ENCODE measurements at places on chromosomes 6 and 20.
A peak's percentile ranks its signal among the peaks of the same experiment; 100 is the strongest.

DNA sequence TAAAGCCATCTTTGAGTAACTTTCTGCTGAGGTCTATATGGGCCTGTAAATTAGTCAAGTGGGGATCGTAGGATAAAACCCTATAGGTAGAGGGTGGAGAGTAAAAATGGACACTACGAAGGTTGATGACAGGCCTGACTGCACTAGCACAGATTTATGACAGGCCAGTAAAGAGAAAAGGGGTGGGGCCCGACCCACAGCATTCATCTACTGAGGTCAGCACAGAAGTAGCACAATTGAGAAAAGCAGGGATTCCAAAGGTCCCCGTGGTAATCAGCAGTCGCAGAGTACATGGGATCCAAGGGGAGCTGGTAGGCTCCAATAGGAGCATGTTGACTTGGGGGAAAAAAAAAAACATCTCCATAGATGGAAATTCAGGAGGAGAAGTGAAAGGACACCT is 660.4 kb downstream of the TFAP2A start:
- DNase-seq = no peak

DNA sequence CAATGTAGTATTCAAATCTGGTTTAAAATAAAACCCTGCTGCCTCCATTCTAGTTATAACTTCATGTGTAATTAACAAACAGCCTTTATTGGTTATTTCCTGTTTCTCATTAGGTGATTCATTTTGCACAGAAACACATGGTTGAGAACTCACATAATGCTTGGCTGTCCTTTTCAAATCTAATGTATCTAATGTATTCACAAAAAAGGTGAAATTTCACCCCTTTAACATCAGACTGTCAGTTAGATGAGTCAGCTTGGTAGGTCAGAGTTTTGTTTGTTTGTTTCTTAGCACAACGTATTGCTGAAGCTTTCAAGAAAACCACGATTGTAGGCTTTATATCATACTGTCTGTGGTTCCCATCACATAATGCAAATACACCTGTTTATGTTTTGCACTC is 78.7 kb upstream of the TMEM30A start:
- no peak for DNase-seq

DNA sequence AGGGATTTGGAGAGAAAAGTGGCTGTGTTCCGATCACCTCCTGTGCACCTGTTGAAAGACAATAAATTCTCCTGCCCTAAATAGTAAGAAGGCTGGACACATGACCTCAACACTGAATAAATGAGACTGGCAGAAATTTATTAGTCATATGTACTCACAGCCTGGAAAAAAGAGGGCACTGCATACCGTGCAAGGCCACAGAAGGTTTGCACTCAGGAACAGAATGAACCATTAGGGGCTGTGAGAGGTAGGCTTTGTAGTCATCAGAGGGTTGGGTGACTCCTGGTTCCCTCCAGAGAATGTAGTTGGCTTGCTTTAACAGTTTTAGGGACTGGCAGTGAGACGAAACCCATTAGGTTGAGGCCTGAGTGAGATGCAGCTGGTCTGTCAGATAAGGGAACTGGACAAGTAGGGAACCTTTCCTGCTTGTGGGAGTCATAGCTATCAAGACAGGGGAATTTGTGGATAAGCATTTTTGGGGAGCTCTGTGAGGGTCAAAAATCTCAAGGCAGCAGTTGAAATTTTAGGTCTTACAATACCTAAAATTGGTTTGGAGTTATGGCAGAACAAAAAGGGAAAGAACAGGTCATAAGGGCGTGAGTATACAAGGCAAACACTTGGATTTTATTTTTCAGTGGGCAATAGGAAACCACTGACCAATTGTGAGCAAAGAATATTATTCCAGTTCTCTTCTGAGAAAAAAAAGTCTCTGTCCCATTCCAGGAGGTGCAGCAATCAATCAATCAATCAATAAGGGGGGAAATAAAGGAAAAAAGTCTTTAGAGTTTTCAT is 67.9 kb upstream of the BTN3A2 start:
- DNase-seq = no peak

GRCh38 chr6:33624856-33625255 is 3.7 kb downstream of the ITPR3 start:
- no peak for DNase-seq

DNA sequence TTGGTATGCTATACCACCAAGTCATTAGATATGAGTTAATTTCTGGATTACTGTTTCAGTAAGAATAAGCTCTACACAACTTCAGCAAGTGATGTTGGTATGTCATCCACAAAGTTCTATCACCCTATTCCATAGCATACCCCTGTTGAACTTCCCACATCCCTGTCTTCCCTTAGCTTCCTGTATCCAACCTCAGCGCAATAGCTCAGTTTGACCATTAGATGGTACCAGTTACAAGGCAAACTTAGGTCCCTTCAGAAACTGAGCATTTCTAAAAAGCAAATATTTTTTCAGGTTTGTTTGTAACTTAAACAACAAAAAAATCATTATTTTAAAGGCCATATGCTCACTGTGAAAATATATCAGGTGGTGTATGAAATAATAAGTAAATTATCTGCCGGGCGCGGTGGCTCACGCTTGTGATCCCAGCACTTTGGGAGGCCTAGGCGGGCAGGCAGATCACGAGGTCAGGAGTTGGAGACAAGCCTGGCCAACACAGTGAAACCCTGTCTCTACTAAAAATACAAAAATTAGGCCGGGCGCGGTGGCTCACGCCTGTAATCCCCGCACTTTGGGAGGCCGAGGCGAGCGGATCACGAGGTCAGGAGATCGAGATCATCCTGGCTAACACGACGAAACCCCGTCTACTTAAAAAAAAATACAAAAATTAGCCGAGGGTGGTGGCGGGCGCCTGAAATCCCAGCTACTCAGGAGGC is 8.8 kb upstream of the MOG start:
- no peak for DNase-seq

DNA sequence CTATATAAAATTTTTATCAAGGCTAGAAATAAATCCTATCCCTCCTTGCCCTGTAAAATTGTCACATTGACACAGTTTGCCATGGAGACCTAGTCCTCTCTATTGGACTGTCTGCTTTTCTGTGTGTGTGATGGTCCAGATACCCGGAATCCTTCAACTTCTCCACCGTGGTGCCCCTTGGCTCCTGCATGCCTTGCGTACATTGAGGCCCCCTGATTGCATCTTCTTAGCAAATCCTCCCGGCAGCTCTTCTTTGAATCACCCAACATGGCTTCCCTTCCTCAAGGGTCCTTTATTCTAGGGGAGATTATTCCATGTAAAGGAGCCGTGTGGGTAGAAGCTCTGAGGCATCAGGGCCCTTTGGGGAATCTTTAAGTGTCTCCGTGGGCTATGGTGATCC is 219.5 kb downstream of the CDC5L start:
- no peak for DNase-seq

DNA sequence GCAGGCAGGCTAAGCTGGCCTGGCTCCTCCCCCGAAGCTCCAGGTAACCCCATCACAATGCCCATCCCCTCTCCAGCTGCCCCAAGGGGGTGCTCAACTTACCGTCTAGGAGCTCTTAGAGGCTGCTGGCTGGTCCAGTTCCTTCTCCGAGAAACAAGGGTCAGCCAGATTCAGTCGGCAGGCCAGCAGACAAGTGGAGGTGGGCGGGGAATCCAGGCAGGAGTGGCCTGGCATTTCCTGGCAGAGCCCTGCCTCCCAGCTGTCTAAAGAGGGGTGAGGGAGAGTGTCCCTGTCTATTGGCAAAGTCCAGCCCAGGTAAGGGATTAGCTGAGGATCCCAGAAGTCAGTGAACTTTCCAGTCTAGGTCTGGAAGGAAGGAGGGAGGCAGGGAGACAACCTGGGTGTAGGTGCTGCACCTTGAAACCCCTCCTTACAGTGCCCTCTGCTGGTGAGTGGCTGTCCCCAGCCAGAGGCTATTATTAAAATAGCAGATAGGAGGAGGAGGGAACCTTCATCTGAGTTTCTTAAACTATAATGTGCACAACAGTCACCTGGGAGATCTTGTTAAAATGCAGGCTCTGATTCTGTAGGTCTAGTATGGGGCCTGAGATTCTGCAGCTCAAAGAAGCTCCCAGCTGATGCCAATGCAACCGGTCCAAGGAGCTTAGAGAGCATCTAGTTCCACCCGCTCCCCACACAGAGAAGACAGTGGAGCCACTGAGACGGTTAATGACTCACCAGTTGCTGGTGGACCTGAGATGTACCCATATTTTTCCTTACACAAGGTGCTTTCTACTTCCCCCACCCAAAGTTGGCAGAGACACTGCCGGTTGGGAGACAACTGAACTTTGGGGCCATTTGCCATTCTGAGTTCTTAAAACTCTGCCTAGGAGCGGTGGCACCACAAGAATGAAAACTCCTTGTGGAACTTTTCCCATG is at the start of gene UNC5CL:
Gene UNC5CL (minus strand): TSS at position 162 of the 939 bp plus-strand sequence. CDS start 4,147 bp downstream, outside the sequence.
- DNase-seq = no peak

DNA sequence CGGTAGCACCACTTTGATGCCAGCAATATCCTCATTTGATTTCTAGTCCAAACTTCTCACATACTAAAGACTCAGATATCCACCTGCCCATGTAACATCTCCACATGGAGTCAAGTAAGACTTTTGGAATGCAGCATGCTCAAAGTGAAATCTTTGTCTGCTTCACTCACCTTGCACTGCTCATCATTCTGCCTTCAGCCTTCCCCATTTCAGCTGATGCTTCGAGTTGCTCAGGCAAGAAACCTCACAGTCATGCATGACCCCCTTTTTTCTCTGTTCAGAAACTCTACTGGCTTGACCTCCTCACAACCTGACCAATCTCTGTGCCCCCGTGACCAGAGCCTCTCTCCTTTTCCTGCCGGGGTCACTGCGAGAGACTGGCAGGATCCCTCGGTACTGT is 41.0 kb upstream of the KIF25 start:
- DNase-seq = no peak

- no peak for DNase-seq
These were observed 543.8 kb upstream of the JAG1 start for GRCh38 chr20:11217326-11218172.

DNA sequence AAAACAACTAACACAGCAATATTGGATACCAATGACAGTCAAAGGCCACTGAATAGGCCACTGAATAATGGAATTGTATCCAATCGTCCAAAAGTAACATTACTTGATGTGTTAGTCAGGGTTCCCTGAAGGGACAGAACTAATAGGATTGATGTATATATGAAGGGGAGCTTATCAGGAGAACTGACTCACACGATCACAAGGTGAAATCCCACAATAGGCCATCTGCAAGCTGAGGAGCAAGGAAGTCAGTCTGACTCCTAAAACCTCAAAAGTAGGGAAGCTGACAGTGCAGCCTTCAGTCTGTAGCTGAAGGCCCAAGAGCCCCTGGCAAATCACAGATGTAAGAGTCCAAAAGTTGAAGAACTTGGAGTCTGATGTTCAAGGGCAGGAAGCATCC is 571.4 kb downstream of the PRKN start:
- no peak for DNase-seq

- no peak for DNase-seq
These were observed 372.1 kb upstream of the HS3ST5 start for GRCh38 chr6:114714836-114715507.

GRCh38 chr6:34961574-34961973 is 72.5 kb downstream of the ANKS1A start:
- DNase-seq = no peak

DNA sequence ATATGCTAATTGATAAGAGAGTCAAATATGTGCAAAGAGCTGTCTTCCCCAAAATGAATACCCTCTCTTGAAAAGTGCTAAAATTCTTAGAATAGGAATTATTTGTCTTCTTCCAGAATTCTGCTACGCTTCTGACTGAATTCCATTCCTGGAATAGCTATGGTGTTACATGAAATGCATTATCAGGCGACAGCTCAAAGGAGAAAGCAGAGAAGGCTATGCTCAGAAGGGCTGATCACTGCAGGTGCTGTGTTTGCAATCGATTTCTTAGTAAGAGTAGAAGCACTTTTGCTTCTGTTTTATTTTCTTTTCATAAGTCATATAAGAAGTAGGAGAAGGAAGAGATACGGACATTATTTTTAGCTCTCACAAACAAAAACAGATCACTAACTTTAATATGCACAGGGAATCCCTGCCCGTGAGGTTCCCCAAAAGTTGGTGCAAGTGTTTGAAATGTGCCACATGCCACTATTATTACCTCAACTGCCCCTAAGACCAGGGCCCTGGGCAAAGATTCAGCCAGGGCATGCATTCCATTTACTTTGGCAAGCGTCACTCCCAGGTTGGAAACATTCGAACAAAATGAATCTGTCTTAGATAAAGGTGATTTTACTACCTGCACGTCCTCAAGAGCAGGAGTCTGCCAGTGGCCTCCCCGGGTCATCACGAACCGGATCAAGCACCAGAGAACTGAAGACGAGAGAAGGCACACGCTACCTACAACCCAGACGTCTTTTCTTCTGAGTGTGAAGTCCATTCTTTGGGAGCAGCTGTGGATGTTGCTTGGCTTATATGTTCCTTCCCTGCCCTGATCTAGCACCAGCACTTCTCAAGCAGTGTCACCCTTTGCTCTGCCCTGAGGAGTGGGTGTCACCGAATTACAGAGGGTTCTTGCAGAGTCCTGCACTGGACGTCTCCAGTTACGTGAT is 7.2 kb downstream of the MYLK4 start:
- no peak for DNase-seq

DNA sequence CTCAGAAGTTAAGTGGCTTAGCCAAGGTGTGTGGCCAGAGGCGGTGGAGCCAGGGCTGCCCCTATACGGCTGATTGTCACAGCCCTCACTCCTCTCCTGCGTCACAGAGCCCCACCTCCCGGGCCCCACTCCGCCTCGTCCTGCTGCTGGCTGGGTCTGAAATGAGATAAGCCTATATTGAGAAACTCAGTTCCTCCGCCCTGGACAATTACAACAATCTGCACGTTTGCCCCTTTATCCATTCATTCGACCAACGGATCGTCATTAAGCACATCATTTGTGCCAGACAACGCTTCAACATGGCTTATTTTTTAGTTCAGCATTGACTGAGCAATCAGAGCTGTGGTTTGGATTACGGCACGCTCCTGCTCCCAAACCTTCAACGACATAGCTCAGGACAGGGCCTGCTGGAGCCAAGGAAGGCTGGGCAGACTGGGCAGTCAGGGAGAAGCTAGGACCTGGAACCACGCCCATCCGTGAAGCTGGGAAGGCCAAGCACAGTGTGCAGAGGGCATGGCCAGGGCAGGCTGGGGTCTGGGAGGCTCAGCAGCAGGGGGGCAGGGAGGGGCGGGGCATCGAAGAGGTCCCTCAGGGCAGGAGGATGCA is 16.6 kb upstream of the EZR start:
- DNase-seq = no peak

DNA sequence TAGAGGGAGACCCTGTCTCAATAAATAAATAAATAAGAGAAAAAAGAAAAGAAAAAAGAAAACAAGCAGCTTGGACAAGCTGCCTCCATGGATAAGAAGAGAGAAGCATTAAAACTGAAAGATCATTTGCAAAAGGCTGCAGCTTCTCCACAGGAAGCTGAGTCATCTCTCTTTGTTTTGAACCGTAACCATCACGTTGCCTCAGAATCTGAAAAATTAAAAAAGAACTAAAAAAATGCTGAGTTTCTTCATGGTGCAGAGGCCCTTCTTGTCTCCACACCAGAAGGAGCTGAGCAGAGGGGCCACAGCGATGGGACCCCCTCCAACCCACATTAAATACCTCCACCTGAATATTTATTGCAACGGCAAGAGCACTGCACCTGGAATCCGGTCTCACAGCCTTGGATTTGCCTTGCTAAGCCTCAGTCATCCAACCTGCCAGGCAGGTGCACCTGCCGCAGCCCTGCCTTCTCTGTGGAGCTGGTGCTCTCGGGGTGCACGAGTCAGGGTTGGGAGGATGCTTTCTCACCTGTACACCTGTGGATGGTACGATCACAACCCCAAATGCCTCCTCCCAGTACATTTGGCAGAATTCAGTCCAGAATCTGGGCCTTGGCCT is 28.1 kb downstream of the TOX2 start:
- DNase-seq = peak; percentile 75
